ENCODE measurements at places on chromosomes 5 and 9.

DNA sequence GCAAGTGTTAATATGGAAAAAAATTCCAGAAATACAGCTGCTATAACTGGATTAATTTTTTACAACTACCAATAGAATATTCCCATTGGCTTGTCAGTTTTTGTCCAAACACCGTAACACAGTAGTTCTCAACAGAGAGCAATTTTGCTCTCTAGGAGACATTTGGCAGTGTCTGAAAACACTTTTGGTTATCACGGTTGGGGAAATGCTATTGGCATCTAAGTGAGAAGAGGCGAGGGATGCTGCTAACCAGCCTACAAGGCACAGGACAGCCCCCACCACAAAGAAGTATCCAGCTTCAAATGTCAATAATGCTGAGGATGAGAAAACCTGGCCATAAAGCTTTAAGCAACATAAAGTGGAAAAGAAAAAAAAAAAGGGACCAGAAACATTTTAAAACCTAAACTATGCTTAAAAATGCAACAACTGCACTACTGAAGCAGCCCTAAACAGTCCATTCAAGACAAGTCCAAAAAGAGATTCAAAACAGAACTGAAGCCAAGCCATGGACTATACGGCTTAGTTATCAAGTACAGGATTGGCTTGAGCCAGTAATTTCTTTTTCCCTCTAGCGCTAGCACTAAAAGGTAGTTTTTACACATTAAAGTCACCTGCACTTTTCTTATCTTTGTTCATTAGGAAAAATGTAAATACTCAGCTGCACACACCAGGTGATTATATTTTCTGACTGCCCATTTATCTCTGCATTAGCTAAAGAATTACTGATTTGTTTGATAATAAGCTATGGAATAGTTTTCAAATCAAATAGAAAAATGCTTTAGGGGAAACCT lies 83.9 kb downstream of the NR3C1 start:
- DNase-seq = peak; percentile 32

DNA sequence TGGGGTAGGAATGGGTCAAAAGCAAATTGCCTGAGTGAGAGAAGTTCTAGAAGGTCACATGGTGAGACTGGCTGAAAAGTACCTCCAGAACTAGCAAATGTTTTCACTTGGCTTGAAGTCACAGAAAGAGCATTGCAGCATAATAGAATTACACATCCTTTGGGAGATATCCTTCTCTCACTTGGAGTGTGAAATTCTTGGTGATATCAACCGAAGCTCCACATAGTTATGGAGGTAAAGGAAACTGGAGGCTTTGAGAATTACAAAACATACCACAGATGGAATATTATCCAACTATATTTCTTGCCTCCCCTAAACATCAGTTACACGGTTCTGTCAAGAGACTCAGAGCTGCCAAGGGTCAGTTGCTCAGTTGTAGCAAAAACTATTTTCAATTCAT lies 182.4 kb downstream of the SEMA5A start:
- DNase-seq = no peak

- no peak for DNase-seq
These were observed 25.7 kb downstream of the SYK start for GRCh38 chr9:90827181-90827871.

DNA sequence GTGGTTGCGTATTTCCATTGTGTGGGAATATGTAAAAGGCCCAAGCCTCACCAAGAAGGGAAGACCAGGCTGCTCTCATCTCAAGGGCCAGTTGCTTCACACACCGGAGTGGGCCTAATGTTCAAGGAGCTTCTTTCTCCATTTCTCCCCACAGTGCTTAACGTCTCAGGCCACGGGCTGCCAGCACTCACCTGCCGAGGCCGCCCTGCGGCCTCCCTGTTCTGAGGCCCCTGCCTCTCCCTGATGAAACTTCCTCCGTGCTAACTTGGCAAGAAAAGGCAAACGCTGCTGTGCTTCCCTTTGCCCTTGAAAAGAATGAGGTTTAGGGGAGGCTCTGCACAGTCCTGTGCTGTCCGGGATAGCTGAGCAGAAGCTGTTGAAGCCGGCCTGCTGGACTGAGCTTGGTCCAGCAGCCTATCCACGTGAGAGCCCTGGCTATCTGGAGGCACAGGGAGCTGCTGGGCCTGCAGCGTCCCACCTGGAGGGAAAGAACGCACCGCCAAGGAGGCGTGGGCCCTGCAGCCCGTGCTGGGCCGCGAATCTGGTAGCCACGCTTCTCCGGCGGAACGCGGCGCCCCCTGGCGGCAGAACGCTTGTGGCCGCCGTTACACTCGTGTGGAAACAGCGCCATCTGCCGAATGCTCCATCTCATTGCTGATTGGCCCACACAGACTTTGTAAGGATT lies 73.5 kb upstream of the PRSS3 start:
- DNase-seq = peak; percentile 82

- no peak for DNase-seq
These were observed 112.0 kb downstream of the RXRA start for GRCh38 chr9:134438195-134438788.

DNA sequence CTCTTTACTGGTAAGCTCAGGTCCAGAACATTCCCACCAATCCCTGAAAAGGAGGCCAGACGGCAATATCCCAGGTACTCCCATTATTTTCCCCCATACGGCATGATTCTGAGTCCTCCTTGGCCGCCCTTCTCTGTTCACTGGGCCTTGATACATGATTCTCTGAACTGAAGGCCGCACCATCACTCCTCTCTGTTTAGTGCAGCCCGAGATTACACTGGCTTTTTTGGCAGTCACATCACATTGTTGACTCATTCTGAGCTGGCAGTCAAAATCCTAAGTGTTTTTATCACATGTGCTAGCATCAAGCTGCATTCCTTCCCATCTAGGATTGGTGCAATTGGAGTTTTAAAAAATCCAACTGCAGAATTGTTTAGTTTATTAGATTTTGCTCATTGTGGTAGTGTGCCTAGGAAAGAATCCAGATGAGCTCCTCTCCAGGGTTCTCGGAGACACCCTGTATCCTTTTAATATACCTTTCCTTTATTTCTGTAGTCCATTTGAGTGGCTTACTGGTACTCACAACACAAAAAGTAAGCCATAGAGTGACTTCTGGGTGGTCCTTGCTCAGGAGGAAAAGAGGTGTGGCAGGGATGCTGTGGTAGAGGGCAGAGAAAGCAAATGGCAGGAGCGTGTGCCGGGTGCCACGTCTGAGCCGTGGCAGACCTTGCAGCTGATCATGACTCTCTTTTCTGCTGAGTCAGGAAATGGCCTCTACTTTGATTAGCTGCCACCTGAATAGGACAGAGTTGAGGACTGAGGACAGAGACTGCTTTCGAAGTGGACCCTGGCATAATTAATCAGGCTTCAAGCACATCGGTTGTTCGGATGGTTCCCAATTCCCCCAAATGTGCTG lies 121.1 kb upstream of the IL12B start:
- no peak for DNase-seq

DNA sequence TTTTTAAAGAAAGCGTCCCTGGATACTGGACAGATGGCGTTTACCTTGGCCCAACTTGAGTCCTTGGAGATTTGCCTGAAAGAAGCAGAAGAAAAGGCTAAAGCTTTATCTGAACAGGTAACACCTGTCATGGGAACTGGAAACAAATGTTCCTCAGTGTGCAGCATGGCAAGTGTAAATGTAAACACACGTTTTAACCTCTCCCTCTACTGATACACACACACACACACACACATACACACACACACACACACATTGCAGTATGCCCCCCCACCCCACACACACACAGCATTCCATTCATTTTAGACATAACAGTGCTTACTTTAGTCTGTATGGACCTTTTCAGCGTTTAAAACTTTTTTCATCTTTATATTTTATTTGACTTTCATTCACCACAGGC lies 51.1 kb downstream of the CCDC192 start:
- no peak for DNase-seq

DNA sequence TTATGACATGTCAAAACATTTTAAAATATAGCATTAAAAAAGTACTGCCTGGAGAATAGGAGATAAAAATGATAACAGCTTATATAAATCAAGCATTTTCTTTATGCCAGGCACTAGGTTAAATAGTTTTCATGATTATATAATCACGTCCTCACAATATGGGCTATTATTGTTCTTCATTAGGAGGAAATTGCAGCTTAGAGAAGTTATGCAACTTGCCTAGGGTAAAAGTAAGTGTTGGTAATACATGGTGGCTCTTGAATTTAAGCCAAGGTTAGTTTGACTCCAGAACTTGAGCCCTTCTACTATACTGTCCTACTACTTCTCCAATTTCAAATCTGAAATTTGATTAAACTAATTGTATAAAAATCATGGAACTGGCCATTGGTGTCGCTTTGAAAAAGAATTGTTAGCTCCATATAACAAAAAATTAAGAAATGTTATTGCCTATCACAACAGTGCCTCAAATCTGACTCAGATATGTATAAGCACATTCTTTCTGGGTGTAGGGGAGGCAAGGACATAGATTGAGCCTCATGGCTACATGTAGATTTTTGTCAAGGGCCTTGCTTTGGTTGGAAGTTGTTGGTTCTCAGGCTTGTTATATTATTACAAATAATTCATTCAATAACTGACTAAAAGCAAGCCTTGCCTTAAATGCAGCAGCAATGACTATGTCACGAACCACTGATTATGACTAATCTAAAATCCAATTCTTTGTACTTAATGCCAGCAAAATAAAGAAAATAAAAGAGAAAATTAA lies 223.5 kb upstream of the DAB2 start:
- DNase-seq = no peak

DNA sequence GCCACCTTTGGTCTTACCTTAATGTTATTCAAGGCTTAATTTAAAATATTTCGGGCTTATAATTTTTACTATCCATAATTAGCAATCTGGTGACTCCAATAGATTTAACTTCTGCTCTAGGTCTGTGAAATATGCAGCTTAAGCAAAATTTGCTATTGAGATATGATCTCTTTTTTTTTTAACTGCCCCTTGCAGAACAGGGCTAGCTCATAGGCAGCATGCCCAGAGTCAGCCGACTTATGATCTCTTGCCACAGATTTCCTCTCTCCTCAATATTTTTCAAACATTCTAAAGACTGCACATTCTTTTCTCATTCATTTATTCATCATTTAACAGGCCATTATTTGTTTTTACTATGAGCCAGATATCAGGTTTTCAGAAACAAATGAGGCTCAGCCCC lies 4.5 kb downstream of the TTC23L start:
- no peak for DNase-seq

DNA sequence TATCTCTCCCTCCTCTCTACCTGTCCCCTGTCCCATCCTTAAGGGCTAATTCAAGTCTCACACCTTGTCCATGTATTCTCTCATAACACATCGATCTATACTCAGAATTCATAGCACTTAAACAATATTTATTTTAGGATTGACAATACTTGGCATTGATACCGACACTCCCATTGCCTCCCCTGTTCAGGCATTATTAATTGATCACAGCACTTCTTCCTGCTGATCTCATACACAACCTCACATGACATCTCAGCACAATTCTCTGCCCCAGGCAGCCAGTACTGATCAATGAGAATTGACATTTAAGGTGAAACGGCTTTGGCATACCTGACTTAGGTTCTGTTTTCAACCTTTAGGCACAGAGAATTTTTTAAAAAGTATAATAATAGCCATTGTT lies 582.4 kb upstream of the BRINP1 start:
- DNase-seq = no peak

- DNase-seq = no peak
These were observed 1.1 kb upstream of the ANKS6 start for GRCh38 chr9:98797491-98797890.

GRCh38 chr9:79273311-79273710 lies 298.5 kb upstream of the TLE4 start:
- no peak for DNase-seq

- no peak for DNase-seq
These were observed 109.8 kb downstream of the DENND1A start for GRCh38 chr9:123820139-123820538.

DNA sequence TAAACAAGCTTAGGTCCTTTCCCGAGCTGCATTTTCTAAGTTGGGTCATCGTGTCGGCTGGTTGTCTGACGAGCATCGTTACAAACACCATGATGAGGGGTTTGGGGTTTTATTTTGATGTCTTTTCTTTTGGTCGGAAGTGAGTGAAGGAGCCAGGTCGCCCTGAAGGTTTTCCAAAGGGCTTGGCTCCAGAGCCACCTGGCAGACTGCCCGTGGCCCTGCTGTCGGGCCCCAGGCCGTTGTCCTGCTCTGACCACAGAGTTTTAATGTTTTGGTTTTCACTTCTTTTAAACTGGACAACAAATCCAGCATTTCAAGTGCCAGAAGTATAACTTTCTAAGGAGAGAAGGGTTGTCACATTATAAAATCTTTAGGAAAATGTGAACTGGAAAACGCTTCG lies 42.3 kb downstream of the TENT4A start:
- DNase-seq = no peak

DNA sequence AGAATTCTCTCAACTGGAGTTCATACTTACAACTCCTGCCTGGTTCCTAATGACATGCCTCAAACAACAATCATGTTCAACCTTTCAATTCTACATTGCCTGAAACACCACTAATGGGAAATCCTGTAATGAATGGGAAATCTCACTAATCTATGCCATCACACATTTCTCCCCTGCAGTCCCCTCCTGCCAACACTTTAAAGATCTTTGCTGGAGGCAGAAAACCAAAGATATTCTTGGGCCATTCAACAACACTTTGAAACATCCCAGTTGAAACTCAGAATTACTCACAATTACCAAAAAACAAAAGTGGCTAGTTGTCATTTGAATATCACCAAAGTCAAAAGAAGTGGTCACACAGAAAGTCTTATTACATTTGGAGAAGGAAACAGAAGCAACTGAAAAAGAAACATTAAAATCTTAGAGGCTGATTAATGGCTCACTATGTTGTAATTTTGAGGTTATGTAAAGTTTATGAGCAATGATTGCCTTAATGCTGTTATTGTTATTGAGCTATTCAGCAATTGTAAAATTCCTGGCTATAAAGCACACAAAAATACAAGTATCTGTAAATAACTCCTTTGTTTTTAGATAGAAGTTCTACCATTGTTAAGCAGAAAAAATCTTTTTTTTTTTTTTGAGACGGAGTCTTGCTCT lies 313.4 kb upstream of the SLC30A5 start:
- no peak for DNase-seq

DNA sequence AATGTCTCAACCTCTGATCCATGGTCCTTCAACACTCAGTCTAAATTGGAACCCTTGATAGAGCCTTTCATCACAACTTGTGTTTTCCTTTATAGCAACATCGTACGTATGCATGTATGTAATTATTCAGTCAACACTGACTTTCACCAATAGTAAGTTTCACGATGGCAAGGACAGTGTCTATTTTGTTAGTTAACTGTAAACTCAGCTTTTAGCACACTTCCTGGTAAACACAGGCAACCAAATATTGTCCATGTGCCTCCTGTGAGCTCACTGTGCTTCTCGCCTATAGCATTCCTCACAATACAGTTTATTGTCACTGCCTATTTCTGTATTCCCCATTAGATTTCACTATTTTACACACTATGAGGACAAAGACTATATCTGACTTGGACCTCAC lies 323.1 kb downstream of the DEPDC1B start:
- DNase-seq = no peak
